ENCODE measurements at places on chromosomes 2 and 18.

GRCh38 chr2:191319186-191319585, 74.0 kb downstream of the MYO1B start:
- DNase-seq = no peak

DNA sequence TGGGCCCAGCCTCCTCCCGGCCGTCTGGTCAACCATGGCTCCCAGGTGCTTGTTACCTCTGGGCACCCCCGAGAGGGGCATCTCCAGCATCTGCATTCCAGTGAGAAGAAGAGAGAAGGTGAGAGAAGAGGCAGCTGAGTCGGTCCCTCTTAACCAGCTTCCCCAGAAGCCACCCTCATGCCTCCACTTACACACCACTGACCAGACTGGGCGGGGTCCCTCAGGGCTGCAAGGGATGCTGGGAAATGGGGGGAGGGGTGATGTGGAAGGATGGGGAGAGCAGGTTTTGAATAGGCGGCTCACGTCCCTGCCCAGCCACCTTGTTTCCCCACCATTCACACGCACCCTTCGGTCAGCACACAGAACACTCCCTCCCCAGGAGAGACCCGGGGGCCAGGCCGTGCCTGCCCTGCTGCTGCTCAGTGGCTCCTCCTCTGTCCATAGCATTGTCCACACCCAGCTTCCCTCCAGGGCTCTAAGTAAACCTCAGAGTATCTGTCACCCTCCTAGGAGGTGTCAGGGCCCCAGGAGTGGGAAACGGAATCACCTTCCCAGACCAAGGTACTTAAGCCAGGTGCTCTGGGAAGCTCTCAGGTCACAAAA, 34.7 kb downstream of the GBX2 start:
- DNase-seq = no peak

DNA sequence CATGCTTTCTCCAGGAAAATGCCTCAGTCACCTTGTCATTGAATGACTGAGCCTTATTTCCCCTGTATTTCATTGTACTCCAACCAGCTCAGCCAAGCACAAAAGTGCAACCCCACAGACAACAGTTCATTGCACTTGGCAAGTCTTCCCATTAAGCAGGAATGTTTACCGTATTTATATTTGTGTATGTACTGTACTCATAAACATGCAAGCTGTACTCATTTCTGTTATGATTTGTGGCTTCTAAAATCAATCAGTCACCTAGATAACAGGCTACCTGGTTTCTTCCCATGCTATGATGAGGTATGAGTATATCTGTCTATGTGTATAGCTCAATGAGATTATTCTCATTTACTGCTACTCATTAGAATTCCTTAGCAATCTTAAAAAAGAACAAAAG, 505.5 kb upstream of the FAM98A start:
- DNase-seq = no peak

DNA sequence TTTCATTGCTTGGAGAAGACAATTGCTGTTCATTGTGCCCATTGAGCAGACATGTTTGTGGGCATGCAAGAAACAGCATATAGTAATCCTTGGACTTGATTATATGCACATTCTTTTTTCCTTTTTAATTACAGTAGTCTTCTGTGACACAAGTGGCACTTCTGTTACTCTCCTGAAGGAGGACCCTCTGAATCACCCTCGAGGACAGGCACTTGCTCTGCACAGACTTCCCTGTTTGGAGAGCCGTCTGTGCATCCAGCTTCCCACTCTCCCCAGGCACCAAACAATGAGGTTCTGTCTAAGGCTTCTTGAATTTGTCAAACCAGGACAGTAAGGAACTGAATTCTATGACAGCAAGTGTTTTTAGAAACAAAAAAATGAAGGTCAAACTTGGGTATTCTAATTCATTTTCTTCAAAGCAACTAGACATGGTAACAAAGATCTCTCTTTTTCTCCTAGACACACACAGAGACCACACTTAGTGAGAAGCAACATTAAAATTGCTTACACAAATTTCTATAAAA, 844.6 kb upstream of the ID2 start:
- no peak for DNase-seq

DNA sequence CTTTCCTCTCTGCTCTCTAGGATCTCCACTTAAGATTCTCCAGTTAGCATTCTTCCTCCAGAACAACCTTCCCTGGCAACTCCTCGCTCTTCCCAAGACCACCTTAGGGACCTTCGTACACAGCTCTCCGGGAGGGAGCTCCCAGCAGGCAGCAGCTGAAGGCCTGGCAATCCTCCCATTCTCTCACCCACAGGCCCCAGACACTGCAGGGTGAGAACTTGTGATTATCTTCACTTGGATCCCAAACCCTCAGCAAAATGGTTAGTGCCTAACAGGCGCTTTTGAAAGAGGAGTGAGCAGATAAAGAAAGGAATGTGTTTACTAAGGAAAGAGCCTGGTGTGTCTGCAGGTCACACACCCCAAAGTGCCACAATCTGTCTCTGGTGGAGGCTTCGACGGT, 83.8 kb upstream of the SNTG2 start:
- DNase-seq = no peak

GRCh38 chr18:59650266-59650820, 46.9 kb downstream of the CCBE1 start:
- DNase-seq = no peak

DNA sequence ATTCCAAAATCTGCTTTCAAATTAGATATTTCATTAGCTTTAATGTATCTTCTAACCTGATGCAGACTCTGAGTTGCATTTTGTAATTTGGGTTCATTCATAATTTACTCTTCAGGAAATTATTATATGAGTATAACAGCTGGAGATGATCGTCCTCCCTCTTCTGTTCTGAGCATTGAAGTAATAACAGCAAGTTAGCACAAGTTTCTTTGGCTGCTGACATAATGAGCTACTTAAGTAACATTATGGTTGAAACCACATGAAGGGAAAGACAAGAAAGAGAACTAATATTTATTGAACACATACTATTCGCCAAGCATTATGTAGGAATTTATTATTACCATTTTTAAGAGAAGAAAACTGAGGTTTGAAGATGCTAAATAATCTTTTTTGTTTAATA, 75.1 kb downstream of the CPO start:
- no peak for DNase-seq

DNA sequence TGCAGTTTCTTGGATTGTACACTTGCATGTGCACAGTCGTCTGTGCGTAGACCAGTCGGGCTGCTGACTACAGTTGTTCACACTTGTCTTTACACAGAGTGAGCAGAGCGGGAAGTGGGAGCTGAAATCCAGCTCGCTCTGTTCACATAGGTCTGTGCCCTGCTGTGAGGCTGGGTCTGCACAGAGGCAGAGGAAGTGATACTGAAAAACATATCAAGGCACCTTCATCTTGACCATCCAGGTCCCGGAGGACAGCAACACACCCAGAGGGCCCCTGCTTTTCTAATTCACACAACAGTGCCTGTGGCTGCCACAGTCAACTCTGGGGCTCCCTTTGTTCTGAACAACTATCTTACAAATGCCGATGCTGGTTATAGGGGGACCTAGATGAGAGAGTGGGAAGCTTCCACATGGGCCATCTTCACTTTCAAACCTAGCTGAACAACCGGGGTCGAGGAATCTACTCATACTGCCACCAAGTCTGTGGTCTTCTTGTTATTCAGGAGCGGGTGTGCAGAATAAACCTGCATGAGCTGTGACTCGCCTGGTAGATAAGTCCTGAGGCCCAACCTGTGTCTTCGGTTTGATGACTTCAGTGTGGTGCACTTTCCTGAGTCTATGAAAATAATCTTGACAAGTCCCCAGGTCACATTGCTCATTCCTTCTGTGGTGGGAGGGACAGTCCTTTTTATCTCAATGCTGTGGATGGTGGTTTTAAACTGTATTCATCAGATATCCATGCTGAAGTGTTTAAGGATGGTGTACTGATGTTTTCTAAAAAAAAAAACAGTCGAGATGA, 3.5 kb upstream of the ADNP2 start:
- no peak for DNase-seq

All from NCI-H1930 (cell line).